Stimulated activated CD4-positive, alpha-beta T cell treated with anti-CD3 and anti-CD28 coated beads, Interleukin-15, amount 100 ng/mL, for 1 hour (primary cell): ENCODE measurements at places on chromosomes 5 and 9.

- no peak for DNase-seq
These were observed 320.7 kb downstream of the ASTN2 start for GRCh38 chr9:117093891-117094844.

DNA sequence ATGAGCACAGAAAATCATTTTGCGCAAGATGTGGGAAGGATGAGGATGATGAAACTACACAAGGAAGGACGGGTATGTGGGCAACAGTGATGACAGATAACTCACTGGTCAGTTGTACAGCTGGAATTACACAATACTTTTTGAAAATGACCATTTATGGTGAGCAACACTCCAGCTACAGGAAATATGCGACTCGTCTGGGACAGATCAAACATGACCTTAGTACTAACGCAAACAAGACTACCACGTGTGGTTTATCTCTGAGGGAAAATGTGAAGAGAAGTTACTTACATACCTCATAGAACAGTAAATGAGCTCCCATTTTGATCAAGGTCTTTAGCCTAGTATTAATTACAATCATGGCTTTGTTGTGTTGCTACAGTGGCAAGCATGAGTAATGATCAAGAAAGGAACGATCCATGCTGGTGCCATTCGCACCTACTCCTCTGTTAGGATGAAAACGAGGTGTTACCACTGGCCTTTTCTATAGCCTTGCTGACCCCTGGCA lies 456.9 kb downstream of the BNC2 start:
- DNase-seq = no peak

DNA sequence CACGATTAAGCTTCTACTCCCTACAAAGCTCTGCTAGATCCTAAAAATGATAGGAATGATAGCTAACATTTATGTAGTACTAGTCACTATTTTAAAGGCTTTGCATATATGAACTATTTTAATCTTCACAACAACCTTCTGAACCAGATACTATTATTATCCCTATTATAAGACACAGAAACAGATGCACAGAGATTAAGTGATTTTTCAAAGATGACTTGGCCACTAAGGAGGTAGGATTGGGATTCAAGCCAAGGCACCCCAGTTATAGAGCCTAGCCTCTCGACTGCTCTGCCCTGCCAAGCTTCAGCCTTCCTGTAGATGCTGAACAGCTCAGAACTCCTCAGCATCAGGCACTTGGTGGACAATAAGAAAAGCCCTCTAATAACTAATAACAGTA lies 200.9 kb upstream of the PTGER4 start:
- no peak for DNase-seq

DNA sequence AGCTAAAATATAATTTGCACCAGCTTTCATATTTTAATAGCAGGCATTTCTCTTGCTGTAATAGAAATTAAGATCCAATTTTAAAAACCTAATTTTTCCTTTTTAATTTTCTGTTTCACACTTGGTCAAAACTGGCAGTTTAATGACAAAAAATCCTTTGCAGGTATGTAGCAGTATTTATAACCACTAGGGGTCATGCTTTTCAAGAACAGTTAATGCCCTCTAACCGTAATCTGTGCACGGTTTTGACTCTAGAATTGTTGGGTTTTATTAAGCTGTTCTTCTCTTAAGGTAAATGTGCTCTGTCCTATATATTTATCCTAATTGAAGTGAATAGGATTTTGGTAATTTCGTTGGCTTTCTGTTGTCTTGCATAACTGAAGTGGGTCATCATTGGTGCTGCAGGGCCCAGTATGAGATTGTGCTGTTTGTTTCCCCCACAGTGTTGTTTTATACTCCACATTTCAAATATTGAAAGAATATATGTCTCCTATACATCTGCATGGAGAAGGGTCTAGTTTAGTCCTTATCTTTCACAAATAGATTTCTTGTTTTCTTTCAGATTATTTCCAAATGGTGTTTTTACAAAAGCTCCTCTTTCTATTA lies 107.4 kb downstream of the SCAMP1 start:
- DNase-seq = no peak

GRCh38 chr9:6219981-6220380 lies 4.4 kb downstream of the IL33 start:
- DNase-seq = no peak

GRCh38 chr5:151627650-151628049 lies 36.5 kb upstream of the FAT2 start:
- no peak for DNase-seq

- DNase-seq = no peak
These were observed 33.7 kb downstream of the AP3B1 start for GRCh38 chr5:78260771-78261170.

DNA sequence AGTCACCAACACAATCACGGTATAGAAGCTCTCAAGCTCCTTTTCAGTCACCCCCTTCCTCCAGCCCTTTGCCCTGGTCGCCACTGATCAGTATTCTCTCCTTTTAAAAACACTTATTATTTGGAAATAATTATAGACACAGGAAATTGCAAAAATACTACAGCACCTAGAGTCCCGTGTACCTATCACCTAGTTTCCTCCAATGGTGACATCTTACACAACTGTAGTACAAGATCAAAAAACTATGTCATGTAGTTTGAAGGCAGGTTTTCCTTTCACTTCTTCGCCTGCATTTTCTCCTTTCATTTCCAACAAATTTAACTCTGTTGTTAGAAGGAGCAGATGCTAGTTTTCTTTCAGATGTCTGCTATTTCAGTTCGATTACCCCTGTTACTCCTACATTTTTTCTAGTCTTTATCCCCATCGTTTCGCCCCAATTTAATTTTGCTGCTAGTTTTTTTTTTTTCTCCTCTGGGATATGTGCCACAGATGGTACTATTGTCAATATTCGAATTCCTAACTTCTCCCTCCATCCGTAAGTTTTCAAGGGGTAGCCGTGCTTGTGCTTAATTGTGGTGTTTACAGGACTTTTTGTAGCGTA lies 612 bp upstream of the ATG10 start:
- no peak for DNase-seq

- no peak for DNase-seq
These were observed 60.3 kb downstream of the CXXC5 start for GRCh38 chr5:139708434-139708861.

- no peak for DNase-seq
These were observed 109.9 kb downstream of the TMEM174 start for GRCh38 chr5:73282923-73283322.

DNA sequence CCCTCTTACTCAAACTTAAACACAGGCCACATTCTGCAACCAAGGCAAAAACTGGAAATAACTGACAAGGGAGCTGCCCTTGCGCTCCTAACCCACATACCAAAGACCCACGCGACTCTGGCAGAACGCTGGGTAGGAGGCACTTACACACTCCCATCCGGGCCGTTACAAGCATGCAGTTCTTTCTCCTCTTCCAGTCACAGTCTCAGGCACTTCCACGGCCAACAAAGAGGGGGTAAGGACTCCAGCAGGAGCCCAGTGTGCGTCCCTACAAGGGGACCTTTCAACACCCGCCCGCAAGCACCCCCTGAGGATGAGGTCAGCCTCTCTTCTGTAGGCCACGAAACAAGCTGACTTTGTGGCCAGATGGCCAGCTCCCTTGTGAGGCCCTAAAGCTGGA lies 57.4 kb downstream of the SERINC5 start:
- DNase-seq = no peak

DNA sequence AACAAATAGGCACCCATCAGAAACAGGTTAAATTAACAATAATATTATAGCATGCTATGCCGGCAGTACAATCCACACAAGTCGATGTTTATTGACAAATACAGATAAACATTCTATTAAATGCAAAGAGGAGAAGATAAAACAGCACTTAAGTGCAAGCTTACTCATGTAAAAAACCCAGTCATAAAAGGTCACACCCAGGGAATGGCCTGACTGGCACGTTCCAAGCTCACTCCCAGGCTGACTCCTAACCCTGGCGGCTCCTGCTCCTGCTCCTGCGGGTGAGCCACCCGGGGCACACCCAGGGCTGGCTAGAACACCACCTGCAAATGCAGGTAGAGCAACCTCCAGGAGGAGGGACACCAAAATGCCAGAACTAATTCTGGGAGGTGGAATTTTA lies 66.9 kb downstream of the SEMA4D start:
- DNase-seq = no peak

- DNase-seq = no peak
These were observed 484.0 kb downstream of the SPATA31A7 start for GRCh38 chr9:61673664-61674381.

DNA sequence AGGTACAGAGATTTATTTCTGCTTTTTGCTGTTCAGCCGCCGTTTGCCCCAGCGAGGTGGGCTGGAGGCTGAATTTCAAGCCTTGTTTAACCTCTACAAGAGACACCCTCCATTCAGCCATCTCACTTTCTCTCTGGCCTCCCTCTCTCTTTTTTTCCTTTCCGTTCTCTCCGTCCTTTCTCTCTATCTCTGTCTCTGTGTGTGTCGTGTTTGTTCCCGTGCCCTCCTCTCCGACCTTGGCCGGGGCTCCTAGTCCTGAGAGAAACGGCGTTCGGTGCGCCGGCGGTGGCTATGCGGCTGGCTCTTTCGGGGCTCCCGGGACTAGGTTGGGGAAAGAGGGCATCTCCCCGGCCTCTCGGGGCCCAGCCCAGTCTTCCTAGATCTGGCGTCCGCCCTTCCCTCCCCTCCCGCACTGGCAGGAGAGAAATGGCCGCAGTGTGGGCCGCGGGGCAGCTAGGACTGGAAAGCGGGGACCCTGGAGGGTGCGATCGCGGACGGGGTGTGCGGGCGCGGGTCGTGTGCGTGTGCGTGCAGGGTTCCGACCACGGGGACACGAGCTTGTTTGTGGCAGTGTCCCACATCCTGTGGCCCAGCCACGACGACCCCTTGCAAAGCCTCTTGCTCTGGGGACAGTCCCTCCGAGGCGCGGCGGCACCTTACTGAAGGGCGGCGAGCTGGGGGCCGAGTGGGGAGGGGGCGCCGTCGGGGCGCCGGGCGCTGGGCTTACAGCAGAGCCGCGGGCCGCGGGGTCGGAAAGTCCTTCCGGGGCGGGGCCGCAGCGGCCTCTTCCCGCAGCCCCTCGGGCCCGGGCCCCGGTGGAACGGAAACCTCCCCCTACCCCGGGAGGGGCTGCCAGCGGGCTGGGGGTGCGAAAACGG lies 5.7 kb downstream of the LHX2 start:
- DNase-seq = no peak

GRCh38 chr5:118553662-118554061 lies 434.7 kb downstream of the DTWD2 start:
- no peak for DNase-seq

GRCh38 chr5:171999877-172000276 lies 6.6 kb downstream of the FBXW11 start:
- no peak for DNase-seq

DNA sequence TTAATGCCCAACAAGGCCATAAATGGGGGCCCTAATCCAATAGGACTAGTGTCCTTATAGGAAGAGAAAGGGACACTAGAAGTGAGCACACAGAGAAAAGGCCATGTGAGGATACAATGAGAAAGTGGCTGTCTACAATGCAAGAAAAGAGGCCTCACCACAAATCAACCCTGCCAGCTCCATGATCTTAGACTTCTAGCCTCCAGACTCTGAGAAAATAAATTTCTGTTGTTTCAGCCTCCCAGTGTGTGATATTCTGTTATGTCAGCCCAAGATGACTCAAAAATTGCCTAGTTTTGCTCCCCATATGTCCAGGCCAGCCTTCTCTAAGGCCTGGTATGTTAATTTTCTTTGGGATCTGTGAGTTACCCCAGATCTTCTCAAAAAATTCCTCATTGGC lies 32.3 kb upstream of the HTR4 start:
- DNase-seq = no peak

DNA sequence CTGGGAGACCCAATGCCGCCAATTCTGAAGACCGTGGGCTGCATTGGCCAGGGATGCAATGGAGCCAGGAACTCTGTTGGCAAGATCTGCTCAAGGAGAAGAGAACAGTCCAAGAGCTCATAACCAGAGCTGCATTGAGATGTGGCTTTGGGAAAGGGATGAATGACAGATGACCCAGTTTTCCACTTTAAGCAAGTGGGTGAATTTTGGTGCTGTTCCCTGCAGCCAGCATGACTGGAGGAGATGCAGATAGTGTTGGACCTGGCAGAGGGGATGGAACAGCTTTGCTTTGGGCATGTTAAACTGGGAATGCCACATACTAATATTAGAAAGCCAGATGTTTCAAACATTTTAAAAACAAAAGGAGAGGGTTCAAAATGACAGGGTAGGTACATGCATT lies 143.1 kb downstream of the FSTL4 start:
- no peak for DNase-seq

DNA sequence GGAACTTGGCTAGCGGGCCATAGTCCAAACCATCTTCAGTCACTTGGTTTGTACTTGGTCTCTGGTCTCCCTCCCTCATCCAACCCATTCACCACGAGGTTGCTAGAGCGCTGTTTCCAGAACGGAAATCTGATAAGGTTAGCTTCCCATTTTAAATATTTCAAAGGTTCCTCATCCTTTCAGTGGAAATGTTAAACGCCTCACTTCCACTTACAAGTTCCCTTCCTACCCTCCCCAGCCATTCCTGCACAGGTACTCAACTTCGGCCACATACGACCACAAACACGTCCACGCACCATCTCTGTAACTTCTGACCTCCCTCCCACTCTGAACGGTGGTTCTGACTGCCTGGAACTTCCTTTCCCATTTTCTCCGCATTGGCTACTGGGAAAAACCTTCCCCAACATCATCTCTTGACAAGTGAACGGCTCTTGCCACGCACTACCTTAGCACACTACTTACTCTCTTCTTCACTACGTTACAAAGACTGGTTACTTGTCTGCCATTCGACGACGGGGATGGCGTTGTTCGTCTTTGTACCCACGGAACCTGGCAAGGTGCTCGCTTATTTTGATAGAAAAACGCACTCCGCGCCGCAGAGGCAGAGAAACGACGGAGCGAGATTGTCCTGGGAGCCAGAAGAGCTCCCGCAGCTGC lies 629 bp downstream of the CCNH start:
- no peak for DNase-seq

DNA sequence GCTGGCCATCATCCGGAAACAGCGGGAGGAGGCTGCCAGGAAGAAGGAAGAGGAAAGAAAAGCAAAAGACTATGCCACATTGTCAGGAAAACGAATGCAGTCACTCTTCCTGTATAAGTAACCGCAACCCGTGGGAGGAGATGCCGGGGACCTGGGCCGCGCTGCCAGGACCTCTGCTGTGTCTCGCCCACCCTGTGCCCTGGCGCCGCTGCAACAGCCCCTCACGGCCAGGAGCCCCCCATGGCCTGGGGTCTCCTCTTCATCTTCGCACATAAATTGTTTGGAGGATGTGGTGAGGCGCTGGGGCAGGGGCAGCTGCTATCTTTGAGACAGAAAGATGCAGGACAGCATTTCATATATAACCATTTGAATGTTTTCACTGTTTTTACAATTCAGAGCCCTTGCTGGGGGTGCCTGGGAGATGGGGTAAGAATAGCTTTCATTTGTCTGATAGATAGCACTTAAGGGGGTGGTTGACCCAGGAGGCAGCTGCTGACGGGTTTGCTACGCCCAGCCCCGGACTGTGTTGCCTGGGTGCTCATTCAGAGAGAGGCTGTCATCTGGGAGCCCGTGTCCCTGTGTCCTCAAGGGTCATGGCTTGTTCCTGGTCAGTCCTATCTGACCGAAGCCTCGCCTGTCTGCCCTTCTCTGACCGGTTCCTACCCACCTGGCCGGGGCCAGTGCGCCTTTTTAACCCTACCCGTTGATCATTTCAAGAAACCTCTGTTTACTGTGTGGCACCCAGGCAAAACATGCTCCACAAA lies 1067.7 kb upstream of the COX7C start:
- no peak for DNase-seq
